Stimulated activated CD4-positive, alpha-beta T cell treated with anti-CD3 and anti-CD28 coated beads, Interleukin-1b, Interleukin-23, amount 100 ng/mL, for 1 hour (primary cell): ENCODE measurements at places on chromosomes 2 and 18.

GRCh38 chr2:17479875-17480274, 38.4 kb downstream of the RAD51AP2 start:
- DNase-seq = no peak

DNA sequence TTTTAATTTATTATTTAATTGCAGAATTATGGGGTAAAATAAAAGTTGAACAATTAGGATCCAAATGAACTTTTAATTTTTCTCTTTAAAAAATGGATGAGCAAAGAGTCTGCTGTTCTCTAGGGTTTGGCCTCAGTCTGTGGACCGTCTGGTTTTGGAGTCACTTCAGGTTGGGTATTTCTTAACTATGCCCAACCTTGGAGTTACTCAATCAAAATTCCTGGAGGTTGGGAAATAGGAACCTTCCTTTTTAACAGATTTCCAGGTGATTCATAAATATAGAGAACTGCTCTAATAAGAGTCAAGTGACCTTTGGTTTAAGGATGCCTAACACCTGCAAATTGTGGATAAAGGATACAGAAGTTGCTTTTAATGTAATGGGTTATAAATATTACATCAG, 241.5 kb upstream of the GCFC2 start:
- no peak for DNase-seq

DNA sequence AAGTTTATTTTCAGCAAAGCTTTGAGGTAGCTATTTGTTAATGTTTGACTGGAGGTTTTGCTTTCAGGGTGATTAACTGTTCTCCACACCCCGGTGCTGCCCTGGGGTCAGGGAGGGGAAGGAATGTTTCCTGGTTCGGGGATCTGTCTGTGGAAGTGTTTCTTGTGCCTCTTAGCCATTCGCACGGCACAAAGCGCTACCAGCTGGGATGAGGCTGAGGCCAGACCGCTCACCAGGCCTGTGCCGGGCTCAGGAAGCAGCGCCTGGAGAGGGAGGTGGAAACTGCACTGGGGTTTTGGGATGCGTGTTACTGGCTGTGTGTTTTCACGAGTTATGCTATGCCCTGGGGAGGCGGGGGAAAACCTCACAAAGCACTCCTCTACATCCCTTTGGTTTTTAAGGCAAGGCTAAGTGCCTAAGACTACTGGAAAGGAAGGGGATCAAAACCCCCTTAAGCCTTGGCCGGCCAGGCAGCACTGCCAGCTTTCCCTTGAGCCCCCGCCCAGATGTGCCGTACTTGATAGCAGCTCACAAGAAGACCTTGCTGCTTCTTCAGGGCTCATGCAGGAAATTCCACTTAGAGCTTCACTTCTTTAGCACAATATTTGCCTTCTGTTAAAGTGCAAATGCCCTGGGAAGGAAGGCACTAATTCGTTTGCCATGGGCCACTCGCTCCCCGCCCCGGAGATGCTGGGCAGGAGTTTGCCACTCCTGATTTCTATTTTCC, 65.7 kb upstream of the CNGA3 start:
- no peak for DNase-seq

GRCh38 chr2:239152916-239153305, 247.9 kb downstream of the HDAC4 start:
- no peak for DNase-seq

- DNase-seq = no peak
These were observed 47.9 kb upstream of the PMAIP1 start for GRCh38 chr18:59851784-59852399.

- no peak for DNase-seq
These were observed 110.6 kb upstream of the LYPD1 start for GRCh38 chr2:132780651-132781050.

- no peak for DNase-seq
These were observed 250.6 kb downstream of the CD226 start for GRCh38 chr18:69697069-69697468.

- no peak for DNase-seq
These were observed 13.7 kb downstream of the COLEC11 start for GRCh38 chr2:3608373-3609278.

GRCh38 chr18:26614374-26614773, 66.0 kb upstream of the KCTD1 start:
- DNase-seq = no peak

DNA sequence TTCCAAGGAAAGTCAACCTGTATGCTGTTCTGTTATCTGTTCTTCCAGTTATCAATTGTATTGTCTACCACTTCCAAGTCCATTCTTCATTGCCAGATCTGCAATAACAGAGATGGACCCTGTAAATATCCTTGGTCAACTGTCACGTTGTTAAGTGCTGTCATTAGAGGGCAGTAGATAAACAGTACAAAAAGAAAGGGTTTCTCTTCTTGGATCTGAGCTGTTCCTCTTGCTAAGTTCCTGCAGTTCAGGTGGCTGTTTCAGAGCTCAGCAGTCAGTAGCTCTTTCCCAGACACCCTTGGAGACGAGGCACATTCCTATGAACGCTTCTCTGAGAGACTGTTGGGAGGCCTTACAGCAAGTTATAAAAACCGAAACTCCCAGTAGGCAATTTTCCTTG, 957.1 kb upstream of the CHAC2 start:
- no peak for DNase-seq

- DNase-seq = no peak
These were observed 28.9 kb downstream of the RPL31 start for GRCh38 chr2:101030866-101031554.
